SJSA1 (cell line): ENCODE measurements at places on chromosomes 6 and 20.

DNA sequence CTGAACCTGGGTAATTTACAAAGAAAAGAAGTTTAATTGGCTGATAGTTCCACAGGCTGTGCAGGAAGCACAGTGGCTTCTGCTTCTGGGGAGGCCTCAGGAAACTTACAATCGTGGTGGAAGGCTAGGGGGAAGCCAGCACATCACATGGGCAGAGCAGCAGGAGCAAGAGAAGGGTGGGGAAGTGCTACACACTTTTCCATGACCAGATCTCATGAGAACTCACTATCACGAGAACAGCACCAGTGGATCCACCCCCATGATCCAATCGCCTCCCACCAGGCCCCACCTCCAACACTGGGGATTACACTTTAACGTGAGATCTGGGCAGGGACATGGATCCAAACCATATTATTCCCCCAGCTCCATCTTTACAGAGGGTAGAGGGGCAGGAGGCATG lies 166.4 kb downstream of the NFATC2 start:
- no peak for DNase-seq

DNA sequence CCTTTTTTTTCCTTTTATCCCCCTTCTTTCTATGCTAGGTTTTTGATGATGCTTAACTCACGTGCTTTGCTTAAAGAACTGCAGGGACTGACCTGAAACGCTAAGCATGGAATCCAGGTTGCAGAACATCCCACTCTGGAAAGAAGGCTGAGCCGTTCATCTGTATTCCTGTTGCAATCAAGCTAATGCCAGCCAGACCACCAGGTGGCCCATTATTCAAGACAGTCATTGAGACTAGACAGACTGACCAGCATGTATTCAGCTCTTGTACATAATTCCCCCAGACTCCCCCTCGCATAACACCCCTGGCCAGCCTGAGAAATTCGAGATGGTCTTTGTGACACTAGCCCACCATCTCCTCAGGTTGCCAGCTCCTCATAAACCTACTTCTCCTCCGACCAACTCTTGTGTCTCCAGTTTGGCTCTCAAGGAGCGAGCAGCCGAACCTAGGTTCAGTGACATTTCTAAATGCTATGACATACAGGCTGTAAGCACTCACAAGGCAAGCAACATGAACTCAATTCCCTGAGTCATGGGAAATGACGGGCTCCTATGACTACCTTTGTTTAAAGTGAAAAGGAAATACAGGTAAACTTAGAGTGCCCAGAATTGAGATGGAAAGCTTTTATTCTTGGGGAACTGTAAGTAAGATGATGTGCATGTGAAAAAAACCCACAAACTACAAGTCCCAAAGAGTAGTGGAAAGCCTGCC lies 309.3 kb upstream of the CDYL start:
- no peak for DNase-seq

GRCh38 chr6:34237316-34237721 lies 646 bp downstream of the HMGA1 start:
- no peak for DNase-seq

- no peak for DNase-seq
Measured at GRCh38 chr6:166774292-166774691, 147.2 kb upstream of the RPS6KA2 start.

GRCh38 chr6:18753076-18753475 lies 365.9 kb downstream of the RNF144B start:
- DNase-seq: no peak

- no peak for DNase-seq
Measured at GRCh38 chr6:97669191-97670031, 386.4 kb upstream of the MMS22L start.

DNA sequence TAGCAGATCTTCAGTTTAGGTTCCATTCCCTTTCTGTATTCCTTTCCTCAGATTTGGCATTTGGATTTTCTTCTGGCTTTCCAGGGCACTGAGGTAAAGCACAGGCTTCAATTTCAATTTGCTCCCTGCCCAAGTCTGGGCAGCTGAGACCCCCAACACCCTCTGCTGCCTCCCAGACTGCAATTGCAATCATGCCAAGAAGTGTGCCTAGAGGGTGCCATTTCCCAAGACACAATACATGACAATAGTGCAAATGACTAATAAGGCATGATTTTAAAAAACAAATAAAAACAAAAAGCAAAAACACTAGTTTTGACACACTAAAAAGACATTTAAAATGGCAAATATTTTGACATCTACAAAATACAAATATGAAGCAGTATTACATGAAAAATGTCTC lies 364.8 kb downstream of the EPM2A start:
- no peak for DNase-seq
